ENCODE measurements at places on chromosomes 12 and 14.

GRCh38 chr12:43806737-43807072 lies 588 bp upstream of the TWF1 start:
- H3K4me1 ChIP-seq = no peaks in the 10 kb centered on the region
- DNase-seq = no peak
- H3K27ac ChIP-seq = peak overlapping the region; percentile 90
- H3K4me3 ChIP-seq = peak overlapping the region; percentile 81
- H3K27me3 ChIP-seq = no peaks in the 10 kb centered on the region

DNA sequence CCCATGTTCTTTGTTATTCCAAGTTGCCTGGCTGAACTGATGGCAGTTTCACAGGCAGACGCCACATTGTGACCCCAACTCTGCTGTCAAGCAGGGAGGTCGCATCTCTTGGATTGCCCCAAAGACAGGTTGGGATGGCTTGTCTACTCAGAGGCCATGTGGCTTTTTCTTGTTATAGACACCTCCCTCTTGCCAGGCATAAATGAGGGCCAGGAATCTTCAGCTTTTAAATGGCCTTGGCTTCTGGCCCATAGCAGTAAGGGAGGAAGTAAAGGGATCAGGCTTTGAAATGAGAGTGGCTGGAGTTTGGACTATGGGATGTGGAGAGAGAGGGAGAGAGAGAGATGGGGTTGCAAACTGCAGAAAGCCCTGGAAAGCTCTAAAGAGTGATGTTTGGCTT lies 215.0 kb downstream of the TBX5 start:
- peaks cover 16% of the 10 kb centered on the region for H3K27me3 ChIP-seq
- H3K27ac ChIP-seq = no peak overlapping the region
- DNase-seq = no peak
- H3K4me3 ChIP-seq = no peak overlapping the region
- no peaks in the 10 kb centered on the region for H3K36me3 ChIP-seq
- H3K4me1 ChIP-seq = no peaks in the 10 kb centered on the region

DNA sequence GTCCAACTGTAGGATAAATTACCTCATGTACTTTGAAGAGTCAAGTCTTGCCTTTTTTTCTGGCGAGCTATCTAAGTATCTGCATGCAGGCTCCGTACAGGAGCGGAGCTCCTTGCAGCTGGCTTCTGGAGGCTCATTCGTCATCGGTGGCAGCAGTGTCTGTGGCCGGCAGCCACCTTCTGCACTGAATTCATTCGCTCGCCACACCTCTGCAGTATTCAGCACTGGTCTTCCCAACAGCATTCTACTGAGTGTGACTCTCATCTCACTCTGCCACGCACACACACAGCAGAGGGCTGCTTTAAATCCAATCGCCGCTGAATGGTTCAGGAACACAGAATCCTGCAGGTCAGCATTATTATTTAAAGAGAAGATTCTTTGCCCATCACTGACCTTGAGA lies 200.0 kb downstream of the GLT1D1 start:
- no peaks in the 10 kb centered on the region for H3K27me3 ChIP-seq
- H3K27ac ChIP-seq = no peak overlapping the region
- DNase-seq = no peak
- H3K4me3 ChIP-seq = no peak overlapping the region
- H3K4me1 ChIP-seq = no peaks in the 10 kb centered on the region
- H3K36me3 ChIP-seq = no peaks in the 10 kb centered on the region

GRCh38 chr12:2998789-2999264 lies 39.6 kb downstream of the TEAD4 start:
- no peaks in the 10 kb centered on the region for H3K27me3 ChIP-seq
- peaks cover 13% of the 10 kb centered on the region for H3K36me3 ChIP-seq
- no peak overlapping the region for H3K27ac ChIP-seq
- H3K4me3 ChIP-seq = no peak overlapping the region

DNA sequence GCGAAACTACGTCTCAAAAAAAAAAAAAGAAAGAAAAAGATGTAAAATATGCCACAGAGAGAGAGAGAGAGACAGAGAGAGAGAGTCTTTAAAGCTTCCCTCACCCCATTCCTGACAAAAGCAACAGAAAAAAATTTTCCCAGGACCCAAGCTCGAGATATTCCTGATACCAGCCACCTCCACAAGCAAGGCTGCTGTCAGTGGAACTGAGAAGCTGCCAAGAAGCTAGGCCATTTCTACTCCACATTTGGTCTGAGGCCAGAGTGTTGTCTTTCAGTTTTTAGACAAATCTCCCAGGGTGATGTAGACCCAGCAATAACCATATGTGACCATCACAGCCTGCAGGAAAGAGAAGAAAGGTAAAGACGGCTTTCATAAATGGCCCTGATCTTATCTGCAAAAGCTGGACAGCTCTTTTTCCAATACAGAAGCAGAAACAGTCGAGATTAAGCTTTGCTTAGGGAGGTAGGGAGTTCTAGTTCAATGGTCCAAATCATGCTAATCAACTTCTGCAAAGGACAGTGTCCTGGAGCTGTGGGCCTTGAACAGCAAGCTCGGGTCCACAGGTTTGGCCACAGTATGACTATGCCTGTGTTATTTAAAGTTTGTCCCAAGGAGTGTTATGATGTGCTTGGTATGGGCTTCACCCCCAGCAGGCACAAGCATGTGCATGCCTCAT lies 130.3 kb upstream of the NUDT4 start:
- H3K4me3 ChIP-seq = no peak overlapping the region
- no peak overlapping the region for H3K27ac ChIP-seq
- DNase-seq = no peak
- H3K27me3 ChIP-seq = no peaks in the 10 kb centered on the region
- H3K36me3 ChIP-seq = peaks cover 5% of the 10 kb centered on the region

GRCh38 chr14:73339206-73339605 lies 101.9 kb downstream of the PAPLN start:
- no peaks in the 10 kb centered on the region for H3K4me1 ChIP-seq
- no peak for DNase-seq
- no peak overlapping the region for H3K27ac ChIP-seq
- no peak overlapping the region for H3K4me3 ChIP-seq
- no peaks in the 10 kb centered on the region for H3K27me3 ChIP-seq

GRCh38 chr12:33589576-33590114 lies 150.0 kb upstream of the SYT10 start:
- H3K27ac ChIP-seq = no peak overlapping the region
- no peaks in the 10 kb centered on the region for H3K27me3 ChIP-seq
- H3K4me3 ChIP-seq = no peak overlapping the region
- H3K36me3 ChIP-seq = no peaks in the 10 kb centered on the region
- DNase-seq = no peak
- H3K4me1 ChIP-seq = peaks cover 25% of the 10 kb centered on the region

DNA sequence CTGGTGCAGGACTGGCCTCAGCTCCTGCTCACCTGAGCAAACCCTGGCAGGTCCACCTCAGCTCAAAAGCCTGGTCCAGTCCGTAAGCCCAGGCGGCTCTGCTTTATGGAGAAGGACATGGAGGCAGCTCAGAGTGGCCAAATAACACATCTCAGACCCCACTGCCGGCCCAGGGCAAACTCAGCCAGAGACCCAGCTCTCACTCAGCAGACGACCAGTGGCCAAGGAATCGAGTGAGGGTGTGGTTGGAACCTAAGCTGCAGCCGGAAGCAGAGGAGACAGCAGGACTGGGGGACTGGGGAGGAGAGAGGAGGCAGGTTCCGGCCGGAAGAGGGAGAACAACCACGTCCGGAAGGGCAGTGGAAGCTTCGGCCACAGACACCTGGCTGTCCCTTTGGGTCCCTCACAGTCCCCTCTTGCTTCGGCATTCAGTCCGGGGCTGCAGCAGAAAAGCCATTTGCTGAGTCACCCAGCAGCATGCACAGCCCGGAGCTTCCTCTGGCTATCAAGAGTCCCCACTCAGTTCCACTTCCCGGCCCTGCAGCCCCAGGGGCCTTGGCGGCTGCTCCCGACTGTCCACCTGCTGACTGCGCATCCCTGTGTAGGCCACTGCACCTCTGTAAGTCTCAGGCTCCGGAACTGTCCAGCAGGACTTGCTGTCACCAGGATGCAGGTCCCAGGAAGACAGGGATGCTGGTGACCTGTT lies 104.0 kb downstream of the CALM1 start:
- peaks cover 29% of the 10 kb centered on the region for H3K4me1 ChIP-seq
- H3K4me3 ChIP-seq = no peak overlapping the region

GRCh38 chr14:85934123-85934885 lies 404.4 kb downstream of the FLRT2 start:
- peak overlapping the region; percentile 85 for H3K27ac ChIP-seq
- H3K4me3 ChIP-seq = peak overlapping the region; percentile 90
- peaks cover 10% of the 10 kb centered on the region for H3K36me3 ChIP-seq

DNA sequence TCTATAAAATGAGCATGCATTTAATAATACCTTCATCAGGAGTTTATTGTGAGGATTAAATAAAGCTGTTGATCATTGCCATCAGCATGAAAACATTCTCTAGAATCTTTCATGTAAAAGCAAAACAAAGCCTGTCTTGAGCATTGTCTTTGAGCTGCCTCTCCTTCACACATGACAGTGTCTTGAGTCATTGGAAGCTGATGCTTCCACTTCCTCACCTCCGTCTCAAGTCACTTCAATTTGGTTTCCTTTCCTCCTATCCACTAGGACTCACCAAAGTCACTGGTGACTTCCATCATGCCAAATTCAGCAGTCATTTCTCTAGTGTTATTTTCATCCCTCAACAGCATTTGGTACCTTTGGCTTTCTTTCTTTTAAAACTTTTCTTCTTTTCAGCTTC lies 31.6 kb upstream of the MYBPC1 start:
- no peaks in the 10 kb centered on the region for H3K36me3 ChIP-seq
- no peak overlapping the region for H3K27ac ChIP-seq
- H3K4me1 ChIP-seq = peaks cover 8% of the 10 kb centered on the region
- no peak for DNase-seq
- no peak overlapping the region for H3K4me3 ChIP-seq
- H3K27me3 ChIP-seq = no peaks in the 10 kb centered on the region

GRCh38 chr12:43957732-43958372 lies 122.0 kb downstream of the TMEM117 start:
- peak; percentile 25 for DNase-seq
- no peaks in the 10 kb centered on the region for H3K27me3 ChIP-seq
- H3K36me3 ChIP-seq = no peaks in the 10 kb centered on the region
- H3K27ac ChIP-seq = no peak overlapping the region
- H3K4me1 ChIP-seq = no peaks in the 10 kb centered on the region

GRCh38 chr14:64817631-64818030 lies 62.1 kb downstream of the SPTB start:
- DNase-seq = peak; percentile 9
- H3K27ac ChIP-seq = no peak overlapping the region
- H3K4me1 ChIP-seq = peaks cover under 1% of the 10 kb centered on the region
- no peaks in the 10 kb centered on the region for H3K36me3 ChIP-seq
- H3K27me3 ChIP-seq = peaks cover 73% of the 10 kb centered on the region
- H3K4me3 ChIP-seq = no peak overlapping the region

GRCh38 chr12:56110571-56110970 lies 5.9 kb upstream of the RPL41 start:
- H3K27ac ChIP-seq = no peak overlapping the region
- H3K27me3 ChIP-seq = no peaks in the 10 kb centered on the region
- no peak for DNase-seq
- H3K4me1 ChIP-seq = peaks cover 19% of the 10 kb centered on the region
- no peak overlapping the region for H3K4me3 ChIP-seq

DNA sequence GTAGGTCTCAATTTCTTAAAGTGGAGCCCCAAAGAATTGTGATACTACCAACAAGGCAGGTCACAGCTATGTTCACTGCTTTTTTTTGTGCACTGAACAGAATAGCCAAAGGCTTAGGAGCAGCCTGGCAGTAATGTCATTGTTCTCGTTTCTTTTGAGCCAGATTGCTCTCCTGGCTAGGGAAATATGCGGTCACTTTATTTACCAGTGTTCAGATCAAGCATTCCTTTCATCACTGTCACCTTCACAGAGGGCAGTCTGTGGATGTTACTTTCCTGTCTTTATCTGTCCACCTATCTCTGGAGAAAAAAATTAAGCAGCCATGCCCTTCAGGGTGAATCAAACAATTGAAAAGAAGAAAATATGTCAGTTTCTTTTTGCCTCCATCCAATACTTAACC lies 159.6 kb downstream of the BTG1 start:
- H3K4me1 ChIP-seq = peaks cover 23% of the 10 kb centered on the region
- H3K27ac ChIP-seq = no peak overlapping the region
- DNase-seq = no peak
- no peaks in the 10 kb centered on the region for H3K27me3 ChIP-seq
- H3K36me3 ChIP-seq = no peaks in the 10 kb centered on the region

DNA sequence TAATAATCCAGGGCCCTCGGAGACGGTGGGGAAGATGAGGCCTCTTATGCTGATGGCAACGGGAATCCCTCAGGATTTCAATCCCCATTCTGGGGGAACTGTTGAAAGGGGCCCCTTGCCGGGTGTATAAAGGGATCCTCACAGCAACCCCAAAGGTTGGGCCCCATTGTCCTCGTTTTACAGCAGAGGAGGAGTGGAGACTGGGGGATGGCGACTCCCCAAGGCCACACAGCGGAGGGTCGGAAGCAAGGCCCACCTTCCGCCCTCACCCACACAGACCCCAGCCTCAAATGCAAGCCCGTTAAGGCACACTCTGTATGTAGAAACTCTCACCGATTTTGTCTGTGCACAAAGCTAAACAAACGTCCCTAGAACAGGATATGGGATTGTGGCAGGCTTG lies 327.9 kb upstream of the DIO3 start:
- H3K27ac ChIP-seq = no peak overlapping the region
- no peak for DNase-seq

- H3K27ac ChIP-seq = no peak overlapping the region
- H3K4me3 ChIP-seq = no peak overlapping the region
- H3K36me3 ChIP-seq = no peaks in the 10 kb centered on the region
These were observed 3.5 kb downstream of the TGM1 start for GRCh38 chr14:24259282-24260025.

DNA sequence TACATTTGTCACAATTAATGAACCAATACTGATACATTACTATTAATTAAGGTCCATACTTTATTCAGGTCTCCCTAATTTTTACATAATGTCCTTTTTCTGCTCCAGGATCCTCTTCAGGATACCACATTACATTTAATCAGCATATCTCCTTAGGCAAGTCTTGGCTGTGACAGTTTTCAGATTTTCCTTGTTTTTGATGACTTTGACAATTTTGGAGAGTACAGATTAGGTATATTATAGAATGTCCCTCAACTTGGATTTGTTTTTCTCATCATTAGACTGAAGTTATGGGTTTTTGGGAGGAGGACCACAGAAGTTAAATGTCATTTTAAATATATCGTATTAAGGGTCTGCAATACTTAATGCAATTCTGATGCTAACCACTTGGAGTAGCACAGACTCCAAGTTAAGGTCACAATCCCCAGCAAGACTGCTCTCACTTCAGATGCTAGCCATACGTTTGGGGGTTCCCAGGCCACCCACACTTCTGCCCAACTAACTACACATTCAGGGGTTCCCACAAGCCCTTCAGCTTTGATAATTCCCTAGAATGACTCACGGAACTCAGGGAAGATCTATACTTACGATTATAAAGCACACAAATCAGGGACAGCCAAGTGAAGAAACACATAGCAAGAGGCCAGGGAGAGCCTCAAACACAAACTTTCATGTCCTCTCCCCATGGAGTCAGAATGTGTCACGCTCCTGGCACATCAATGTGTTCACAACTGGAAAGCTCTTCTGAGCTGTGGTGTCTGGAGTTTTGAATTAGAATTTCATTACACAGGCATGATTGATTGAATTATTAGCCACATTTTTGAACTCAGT lies 17.0 kb upstream of the NUBPL start:
- H3K4me3 ChIP-seq = no peak overlapping the region
- H3K27me3 ChIP-seq = peaks cover 18% of the 10 kb centered on the region
- DNase-seq = no peak
- no peaks in the 10 kb centered on the region for H3K36me3 ChIP-seq
- H3K4me1 ChIP-seq = no peaks in the 10 kb centered on the region
